ENCODE measurements at places on chromosomes 7 and 10.

DNA sequence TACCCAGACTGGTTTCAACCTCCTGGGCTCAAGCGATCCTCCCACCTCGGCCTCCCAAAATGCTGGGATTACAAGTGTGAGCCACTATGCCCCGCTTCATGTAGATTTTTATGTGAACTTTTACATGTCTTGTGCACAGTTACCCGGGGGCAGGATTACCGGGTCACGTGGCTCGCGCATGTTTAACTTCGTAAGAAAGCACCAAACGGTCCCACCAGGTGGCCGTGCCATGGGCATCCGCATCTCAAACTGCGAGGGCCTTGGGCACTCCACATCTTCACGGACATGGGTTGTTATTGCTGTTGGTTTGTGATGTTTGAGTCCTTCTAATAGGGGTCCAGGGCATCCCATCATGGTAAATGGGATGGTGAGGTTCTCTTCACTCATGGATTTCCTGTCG is 636.6 kb upstream of the FOXK1 start:
- DNase-seq: no peak

DNA sequence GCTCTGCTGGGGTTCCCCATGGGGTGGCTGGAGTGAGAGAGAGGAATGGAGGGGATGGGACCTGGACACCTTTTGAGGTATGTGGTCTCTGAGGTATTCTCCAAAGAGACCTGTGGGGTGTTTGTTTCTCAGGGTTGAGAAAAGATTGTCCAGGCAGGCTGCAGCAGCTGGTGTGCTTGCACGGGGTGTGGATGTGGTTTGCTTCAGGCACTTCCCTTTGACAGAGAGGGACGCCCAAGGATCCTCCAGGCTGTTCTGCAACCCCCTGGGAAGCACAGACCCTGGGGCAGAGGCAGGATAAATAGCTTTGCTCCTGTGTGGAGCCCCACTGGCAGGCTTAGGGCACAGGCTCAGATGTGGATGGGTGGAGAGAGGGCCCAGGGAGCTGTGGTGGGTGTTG is 115.1 kb upstream of the AGK start:
- no peak for DNase-seq

DNA sequence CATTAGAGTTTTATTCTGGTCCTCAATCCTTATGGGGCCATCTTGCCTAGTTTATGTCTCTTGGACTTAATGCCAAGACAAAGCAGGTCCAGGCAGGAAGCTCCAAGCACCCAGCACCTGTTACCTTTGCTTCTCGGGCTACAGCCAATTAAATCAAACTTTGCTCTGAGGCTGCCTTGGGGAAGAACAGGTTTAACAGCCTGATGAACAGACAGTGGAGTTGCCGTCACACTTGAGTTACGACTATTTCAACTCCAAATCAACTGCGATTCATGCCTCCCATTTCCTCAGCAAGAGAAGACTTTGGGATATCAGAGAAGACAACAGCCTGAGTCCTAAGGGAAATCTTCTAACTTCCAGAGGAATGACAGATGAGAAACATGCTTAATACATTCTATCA is 62.2 kb downstream of the XPNPEP1 start:
- no peak for DNase-seq

- no peak for DNase-seq
Observed at GRCh38 chr10:81108516-81109199, 571.0 kb downstream of the SH2D4B start.

DNA sequence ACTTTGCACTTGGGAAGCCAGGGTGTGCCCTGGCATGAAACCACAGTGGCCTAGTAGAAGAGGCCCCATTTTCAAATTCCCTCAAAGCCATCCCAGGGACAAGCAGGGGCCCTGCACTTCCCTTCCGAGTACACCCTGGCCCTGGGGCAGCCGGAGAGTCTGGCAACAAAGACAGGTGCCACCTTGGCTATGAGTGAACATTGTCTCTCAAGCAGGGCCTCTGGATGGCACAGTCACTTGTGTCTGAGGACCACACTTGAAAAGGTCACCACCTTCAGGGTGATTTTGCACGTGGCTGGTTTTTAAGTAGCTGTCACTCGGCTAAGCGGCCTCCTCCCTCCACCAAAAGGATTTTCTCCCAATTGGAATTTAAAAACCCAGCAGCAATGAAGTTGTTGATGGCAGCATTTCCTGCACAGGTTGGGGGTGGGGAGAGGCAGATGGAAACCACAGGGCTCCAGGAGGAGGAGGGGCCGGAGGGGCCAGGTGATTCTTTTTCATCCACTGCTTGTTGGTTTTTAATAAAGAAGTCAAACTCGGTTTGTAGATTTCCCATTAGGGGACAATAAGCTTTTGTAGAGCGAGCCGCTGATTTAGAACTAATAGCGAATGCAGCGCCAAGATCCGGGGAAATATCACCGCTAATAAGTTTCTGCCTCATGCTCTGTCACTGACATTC is 33.9 kb downstream of the C10orf105 start:
- DNase-seq: no peak

- DNase-seq: no peak
Observed at GRCh38 chr7:1502845-1503244, 1.3 kb downstream of the INTS1 start.

DNA sequence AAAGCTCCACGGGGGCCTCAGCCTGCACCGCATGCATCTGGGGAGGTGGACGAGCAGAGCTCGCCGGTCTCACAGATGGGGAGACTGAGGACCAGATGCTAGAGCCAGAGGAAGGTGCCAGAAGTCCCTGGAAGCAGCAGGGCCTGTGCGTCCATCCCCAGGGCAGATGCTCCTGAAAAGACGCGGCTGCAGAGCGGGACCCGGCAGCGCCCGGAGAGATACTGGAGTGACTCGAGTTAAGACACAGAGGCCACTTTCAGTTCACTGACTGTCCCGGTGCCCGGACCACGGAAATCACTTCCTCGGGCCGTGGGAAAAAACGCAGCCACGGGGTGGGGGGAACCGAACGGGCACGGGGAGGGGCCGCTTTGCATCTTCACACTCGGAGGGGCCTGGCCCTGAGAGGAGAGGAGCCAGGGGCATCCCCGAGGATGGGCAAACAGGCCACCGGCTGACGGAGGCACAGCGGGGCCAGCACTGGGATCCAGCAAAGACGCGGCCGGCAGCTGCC is 85.4 kb downstream of the FOXL3 start:
- DNase-seq: no peak

GRCh38 chr10:23155169-23155568 is 36.9 kb upstream of the PTF1A start:
- no peak for DNase-seq

All from NCI-H446 treated with DMSO at 0.1 percent for 48 hours (cell line).